Nucleus accumbens (tissue), 56 donors: ENCODE measurements at places on chromosomes 6 and 20.

GRCh38 chr20:25058051-25058846, at the start of gene ACSS1:
TSS of gene ACSS1 (minus strand) at chr20:25058139. CDS start at chr20:25058102, 37 bp downstream.
- DNase-seq, result peak; percentile 67

- no peak for DNase-seq
Observed at GRCh38 chr20:50320005-50320900, 129.6 kb downstream of the CEBPB start.

GRCh38 chr20:59154317-59155013, 9.2 kb upstream of the ZNF831 start:
- DNase-seq, result no peak

GRCh38 chr6:166143011-166143410, 24.6 kb downstream of the TBXT start:
- no peak for DNase-seq

GRCh38 chr20:13813910-13814309, 29.1 kb downstream of the NDUFAF5 start:
- no peak for DNase-seq

DNA sequence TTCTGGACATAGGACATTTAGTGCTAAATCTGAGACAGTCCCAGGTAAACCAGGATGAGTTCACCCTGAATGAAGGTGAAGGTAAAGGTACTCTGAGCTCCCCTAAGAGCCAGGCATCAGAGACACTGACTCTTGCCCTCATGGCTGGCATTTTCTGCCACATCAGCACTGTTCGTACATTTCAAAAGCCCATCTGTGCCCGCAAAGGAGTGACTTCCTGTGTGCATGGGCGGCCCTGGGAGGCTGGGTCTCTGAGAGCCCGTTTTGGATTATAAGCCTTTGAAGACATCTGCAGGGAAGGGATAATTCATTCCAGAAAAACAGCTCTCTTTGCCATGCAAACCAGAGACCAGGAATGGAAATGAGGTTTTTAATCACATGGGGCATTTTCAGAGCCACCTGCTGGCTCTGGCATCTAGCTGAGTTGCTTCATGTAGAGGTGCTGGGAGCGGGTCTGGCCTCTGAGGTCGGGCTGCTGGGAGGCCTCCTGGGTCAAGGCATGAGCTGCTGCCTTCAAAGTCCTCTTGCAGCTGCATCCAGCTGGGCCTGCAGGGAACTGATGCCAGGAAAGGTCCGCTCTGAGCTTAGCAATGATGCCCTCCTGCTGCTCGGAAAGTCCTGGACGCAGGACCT, 348.3 kb downstream of the DHX35 start:
- DNase-seq, result no peak

DNA sequence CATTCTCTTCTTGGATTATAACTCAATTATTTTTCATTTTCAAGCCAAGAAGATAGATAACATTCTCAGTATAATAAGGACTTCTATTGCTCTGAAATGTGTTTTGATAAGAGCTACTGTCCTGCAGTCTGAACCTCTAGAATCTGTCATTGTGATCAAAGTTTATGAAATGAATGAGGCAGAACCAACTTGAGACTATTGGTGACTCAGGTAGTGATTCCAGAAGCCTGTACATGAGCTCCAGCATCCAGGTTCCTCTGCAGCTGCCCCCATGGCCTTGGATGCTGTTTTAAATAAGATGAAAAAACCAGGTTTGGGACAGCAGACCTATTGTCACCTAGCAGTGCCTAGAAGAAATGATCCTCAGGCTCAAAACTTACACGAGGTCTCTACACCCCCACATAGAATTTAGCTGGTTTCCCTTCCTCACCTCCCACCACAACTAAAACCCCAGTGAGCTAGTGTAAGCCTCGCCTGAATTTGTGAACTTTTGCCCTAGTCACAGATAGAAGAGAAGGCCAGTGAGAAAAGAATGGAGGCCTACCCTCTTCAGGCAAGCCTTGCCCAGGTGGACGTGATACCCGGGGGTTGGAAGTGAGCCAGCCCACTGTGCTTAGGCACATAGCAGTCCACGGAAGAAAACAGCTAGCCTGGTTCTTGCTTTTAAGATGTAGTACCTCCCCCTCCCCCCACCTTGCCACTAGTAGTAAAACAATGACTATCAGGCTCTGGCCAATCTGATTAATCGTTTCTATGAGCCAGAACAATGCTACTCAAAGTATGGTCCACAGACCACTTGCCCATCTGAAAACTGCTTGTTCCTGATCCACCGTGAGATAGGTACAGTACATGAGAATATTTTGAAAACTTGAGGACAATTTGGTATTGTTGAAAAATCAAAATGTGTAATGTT, 73.0 kb upstream of the SYNJ2 start:
- DNase-seq, result no peak

DNA sequence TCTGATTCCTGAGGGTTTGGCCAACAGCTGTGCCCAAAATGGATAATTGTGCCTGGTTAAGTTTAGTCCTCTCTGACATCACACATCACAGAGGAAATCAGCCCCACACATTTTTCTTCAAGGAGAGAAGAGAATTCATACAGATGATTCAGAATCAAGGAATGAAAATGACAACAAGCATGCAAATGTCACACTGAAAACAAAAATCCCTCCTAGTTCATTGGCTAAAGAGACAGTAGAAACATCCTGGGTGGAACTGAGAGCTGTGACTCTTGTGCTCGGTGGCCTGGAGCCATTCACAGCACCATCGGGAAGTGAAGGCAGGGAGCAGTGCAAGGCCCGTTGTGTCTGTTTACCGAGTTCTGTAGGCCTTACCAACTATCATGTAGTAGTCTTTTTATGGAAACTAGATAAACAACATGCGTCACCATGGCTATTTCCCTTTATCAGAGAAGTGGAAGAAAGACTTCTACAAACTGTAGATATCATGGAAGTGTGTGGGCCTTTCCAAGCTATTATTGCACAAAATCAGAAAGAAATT, 81.7 kb upstream of the TENT5A start:
- DNase-seq, result no peak

- peak; percentile 60 for DNase-seq
Observed at GRCh38 chr20:25065625-25066338, 7.8 kb upstream of the ACSS1 start.

DNA sequence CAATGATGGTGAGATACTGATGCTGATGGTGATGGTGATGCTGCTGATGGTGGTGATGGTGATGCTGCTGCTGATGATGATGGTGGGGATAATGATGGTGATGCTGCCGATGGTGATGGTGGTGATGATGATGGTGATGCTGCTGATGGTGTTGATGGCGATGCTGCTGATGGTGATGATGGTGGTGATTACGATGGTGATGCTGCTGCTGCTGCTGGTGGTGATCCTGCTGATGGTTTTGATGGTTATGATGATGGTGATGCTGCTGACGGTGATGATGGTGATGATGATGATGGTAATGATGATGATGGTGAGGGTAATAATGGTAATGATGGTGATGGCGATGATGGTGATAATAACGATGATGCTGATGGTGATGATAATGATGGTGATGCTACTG, 50.0 kb downstream of the ARHGAP40 start:
- DNase-seq, result no peak

GRCh38 chr6:168243812-168244376, 75.7 kb downstream of the DACT2 start:
- no peak for DNase-seq

GRCh38 chr20:47972916-47973309, 187.6 kb upstream of the SULF2 start:
- no peak for DNase-seq

GRCh38 chr20:51930775-51931174, 128.5 kb upstream of the SALL4 start:
- no peak for DNase-seq

- DNase-seq, result no peak
Observed at GRCh38 chr20:23129891-23130621, 43.9 kb upstream of the CD93 start.

DNA sequence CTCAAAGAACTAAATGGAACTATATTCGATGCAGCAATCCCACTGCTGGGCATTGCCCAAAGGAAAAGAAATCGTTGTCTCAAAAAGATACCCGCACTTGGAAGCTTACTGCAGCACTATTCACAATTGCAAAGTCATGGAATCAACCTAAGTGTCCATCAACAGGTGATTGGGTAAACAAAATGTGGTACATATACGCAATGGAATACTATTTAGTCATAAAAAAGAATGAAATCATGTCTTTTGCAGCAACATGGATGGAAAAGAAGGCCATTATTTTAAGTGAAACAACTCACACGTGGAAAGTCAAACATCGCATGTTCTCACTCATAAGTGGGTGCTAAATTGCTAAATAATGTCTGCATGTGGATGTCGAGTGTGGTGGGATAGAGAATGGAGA, 70.9 kb upstream of the MPC1 start:
- DNase-seq, result no peak

- no peak for DNase-seq
Observed at GRCh38 chr20:1297486-1297885, 31.4 kb downstream of the SNPH start.

DNA sequence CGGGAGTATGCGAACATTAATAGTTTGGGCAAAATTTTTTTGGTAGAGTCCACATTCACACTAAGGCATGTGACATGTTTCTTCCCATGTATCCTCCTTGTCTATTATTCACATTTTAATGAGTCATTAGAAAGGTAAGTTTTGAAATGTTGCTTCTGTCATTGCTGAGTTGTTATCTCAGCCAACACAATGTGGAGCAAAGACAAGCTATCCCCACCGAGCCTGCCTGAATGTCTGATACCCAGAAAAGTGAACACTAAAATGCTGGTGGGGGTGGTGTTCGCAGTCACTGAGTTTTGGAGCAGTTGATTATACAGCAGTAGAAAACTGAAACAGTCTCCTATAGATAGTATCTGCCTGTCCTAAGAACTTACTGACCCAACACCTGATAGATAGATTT, 68.3 kb upstream of the ASF1A start:
- no peak for DNase-seq

GRCh38 chr6:4010689-4011090, 68.2 kb downstream of the FAM217A start:
- DNase-seq, result no peak

DNA sequence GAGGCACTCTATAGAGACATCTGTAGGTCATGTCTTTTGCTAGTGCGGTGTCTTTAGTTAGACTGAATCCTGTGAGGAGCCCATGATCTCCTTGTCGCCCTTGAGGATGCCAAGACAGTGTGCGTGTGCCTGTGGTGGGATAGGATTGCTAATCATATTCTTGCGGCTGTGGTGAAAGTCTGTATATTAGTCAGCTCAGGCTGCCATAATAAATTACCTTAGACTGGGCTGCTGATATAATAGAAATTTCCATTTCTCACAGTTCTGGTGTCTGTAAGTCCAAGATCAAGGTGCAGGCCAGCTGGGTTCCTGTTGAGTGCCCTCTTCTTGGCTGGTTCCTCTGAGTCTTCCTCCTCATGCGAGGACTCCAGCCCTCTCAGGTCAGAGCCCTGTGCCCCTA, 141.2 kb downstream of the JARID2 start:
- no peak for DNase-seq

DNA sequence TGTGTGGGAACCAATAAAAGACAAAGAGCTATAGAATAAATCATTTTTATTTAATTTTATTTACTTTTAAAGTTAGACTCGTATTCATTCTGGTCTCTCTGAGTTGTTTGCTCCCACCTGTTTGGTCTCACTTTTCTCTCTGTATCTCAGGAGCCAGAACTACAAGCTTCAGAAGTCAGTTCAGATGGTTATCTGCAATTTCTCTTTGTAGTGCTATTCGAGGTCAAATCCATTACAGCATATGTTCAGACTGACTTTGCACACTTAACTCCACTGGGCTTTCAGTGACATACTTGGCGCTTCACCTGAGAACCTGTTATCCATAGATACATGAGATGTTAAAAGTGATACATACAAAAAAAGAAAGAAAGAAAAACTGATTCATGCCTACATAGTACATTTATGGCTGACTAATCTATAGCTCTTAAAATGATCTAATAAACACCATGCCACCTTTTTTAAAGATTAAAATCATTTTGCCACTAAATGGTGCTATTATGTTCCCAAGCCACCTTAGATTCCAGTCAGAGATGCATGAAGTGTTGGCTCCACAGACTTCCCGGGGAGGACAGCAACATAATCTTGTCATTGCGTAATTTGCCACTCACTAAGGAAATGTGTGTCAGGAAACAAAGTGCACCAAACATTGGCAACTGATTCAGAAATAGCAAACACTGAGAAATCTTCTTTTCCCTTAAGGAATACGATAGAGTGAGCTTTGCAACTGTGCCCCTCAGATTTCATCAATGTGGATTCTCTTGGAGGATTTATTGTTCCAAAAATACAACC, 396.7 kb downstream of the HACE1 start:
- no peak for DNase-seq

DNA sequence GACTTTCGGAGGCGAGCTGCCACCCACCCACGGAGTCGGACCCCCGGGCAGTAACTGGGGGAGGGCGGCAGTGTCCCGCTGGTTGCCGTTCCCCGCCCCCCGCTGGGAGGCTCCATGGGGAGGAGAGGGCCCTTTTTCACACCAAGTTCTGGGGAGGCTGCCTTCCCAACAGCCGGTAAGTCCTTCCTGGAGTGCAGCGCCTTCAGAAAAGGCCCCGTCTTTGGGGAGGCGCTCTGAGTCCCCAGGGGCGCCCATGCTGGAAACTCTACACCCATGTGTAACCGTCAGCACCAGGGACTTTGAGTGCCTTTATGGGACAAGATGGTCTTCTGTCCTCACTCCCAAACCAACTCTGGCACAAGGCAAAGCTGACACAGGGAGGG, 430 bp upstream of the SOX18 start:
- no peak for DNase-seq

GRCh38 chr20:51584116-51584515, 41.6 kb upstream of the NFATC2 start:
- no peak for DNase-seq

- DNase-seq, result no peak
Observed at GRCh38 chr20:56978475-56978874, 288.0 kb downstream of the BMP7 start.

DNA sequence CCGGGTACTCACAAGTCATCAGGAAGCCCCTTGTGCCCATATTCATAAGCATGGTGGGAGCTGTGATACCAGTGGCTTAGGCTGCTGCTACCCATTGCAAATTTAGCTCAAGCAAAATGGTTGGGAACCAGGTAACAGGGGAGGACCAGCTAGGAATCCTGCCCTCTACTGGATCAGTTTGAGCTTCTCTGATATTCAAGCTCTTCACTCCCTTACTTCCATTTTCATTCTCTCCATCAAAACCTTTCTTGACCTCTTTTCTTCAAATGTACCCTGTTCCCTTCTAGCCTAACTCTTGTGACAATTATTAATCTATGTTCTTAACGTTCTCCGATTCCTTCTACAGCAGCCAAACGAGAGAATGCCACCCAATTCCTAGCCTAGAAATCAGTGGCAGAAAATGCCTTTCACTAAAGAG, 9.7 kb downstream of the NOL7 start:
- no peak for DNase-seq

DNA sequence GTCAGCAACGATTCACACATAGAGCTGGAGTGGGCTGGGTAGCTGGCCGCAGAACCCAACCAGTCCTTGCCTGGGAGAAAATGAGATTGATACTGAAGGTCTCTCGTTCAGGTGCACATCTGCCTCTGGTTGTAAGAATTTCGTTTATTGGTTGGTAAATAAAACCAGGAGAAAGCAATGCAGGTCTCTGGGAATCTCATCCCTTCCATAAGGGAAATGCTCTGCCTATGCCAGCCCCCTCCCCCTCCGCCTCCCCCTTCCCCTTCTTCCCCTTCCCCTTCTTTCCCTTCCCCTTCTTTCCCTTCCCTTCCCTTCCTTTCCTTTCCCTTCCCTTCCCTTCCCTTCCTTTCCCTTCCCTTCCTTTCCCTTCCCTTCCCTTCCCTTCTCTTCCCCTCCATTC, 107.3 kb downstream of the DTD1 start:
- no peak for DNase-seq
